ENCODE measurements at places on chromosomes 5 and 9.

DNA sequence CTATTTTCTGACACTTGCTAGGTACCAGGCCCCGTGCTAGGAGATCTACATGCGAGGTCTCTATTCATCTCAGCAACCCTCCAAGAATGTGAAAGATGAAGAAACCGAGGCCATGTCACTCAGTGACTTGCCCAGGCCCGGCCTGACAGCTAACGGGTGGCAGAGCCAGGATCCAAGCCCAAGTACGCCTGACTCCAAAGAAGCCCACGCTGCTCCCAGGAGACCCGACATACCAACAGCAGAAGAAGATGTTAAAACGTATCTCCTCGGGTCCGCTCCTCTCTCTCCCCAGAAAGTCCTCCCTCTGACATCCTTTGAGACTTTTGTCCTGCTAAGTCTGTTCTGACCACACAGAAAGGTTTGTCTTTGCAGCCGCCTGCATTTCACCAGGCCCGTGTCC, 65.2 kb downstream of the CRB2 start:
- DNase-seq, result no peak

DNA sequence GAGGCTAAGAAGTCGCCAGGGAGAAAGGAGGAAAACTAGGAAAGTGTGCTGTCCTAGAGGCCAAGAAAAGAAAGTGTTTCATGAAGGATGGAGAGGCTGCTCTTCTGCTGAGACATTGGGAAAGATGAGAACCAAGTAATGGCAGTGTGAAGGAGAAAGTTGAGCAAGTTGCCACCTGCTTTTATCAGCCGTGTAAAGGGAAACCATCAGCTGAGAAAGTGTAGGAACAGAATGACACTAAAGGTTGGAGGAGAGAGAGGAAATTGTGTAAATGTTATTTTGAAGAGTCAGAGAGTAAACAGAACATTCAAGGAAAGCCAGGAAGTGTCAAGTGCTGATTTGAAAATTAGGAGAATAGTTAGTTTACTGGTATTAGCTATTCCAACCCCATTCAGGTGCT, 125.0 kb downstream of the CEMIP2 start:
- DNase-seq, result no peak

- peak; percentile 20 for DNase-seq
These were observed 141.5 kb downstream of the TSSK1B start for GRCh38 chr5:113293068-113293974.

GRCh38 chr9:109379513-109379912, 58.7 kb upstream of the EPB41L4B start:
- DNase-seq, result no peak

DNA sequence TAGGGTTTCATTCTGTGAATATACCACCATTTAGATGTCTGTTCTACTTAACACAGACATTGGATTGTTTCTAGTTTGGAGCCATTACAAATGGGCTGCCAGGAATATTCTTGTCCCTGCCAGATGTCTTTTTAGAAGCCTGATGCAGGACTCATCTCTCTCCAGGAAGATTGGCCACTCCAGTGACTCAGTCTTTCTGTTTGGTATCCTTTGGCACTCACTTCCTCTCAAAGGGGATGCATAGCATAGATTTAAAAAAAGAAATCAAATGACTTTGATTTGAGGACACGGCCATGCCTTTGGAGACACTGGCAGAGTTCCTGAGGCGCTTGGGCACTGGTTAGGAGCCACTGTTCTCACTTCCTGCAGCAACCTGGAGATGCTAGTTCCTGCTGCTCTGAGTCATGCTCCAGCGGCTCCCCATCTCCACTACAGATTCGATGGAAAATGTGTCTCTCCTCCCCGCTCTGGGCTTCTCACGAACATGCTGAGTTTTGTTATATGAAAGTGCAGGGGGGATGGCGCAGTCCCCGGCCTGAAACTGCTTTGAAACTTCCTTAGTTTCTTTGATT, 3.5 kb upstream of the ZNF366 start:
- DNase-seq, result peak; percentile 49

DNA sequence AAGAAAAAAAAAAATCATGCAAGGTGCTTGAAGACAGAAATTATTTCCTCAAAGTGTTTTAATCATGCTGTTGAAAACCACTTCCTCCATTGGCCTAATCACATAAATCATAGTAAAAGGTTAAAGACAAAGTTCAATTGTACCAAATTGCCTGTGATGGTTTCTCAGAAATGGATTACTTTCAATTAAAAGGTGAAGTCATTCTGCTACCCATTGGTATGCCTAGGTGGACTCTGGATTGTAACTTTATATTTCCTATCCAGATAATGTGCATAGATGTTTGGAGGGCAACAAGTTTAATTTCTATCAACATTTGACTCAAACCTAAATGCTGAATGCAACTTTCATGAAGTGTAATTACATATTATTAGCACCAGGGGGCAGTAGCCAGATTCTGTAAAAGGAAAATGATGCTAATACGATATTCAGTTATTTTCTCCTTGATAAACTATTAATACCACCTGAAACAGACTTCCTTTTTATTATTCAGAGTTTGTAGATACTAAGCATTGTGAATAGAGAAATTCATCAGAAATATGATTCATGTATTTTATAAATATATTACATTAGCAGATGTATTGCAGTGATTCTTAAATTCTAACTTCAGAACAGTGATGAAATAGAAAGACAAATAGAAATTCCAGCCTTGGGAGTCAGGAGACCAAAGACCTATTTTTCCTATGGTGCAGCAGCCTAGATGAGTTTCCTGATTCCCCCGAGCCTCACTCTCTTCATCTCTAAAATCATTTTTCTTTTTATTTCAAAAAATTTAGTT, 148.2 kb downstream of the CAAP1 start:
- no peak for DNase-seq

- no peak for DNase-seq
These were observed 424.9 kb downstream of the HINT1 start for GRCh38 chr5:130740047-130740569.

GRCh38 chr5:94072116-94072515, 330.7 kb upstream of the POU5F2 start:
- no peak for DNase-seq

DNA sequence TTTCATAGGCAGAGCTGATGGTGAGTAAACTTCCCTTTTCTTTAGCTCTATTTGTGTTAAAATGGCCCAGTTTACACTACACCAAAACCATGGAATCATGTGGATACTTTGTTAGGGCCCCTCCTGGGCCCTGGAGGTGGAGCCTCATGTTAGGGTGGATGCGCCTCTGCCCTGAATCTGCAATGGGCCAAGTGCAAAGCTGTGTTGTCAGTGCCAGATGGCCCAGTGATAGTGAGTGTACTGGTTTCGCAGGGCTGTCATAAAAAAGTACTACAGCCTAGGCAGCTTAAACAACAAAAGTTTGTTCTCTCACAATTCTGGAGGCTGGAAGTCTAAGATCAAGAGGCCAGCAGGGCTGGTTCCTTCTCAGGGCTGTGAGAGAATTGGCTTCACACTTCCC, 64.8 kb downstream of the HSPA4 start:
- no peak for DNase-seq

GRCh38 chr9:70519912-70520724, 105.7 kb upstream of the KLF9 start:
- no peak for DNase-seq

DNA sequence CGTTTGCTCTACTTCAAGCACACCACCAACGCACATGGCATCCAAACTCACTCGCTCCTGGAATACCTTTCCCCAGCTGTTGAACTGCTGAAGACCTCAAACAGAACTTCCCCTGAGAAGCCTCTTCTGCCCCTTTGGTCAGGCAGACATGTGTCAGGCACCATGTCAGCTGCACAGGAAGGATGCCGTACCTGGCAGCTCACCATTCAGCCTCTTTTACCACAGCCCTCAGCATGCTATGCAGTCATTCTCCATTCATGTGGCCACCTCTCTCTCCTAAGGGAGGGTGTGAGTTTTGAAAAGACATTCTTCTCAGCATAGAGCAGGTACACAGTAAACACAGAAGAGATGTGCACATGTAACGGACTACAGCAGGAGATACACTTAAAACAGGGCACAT, 14.2 kb downstream of the IL4 start:
- DNase-seq, result no peak

DNA sequence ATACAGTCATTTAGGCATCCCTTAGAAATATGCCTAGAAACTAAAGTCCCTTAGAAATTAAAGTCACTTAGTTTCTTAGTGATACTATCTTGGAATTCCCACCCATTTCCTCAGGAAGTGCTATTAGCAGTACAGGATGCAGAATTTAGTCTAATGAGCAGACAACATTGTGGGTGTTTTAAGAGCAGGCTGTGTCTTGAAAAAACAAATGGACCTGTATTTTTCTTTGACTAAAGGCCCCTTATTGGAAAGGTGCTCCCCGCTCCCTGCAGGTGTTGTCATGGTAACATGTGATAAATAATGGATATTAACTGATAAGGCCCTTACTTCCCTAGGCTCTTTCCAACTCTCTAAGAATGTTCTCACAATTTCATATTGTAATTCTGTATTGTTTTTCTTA, 38.8 kb upstream of the STARD4 start:
- DNase-seq, result no peak

GRCh38 chr9:126500600-126501382, 112.9 kb upstream of the LMX1B start:
- DNase-seq, result peak; percentile 79

DNA sequence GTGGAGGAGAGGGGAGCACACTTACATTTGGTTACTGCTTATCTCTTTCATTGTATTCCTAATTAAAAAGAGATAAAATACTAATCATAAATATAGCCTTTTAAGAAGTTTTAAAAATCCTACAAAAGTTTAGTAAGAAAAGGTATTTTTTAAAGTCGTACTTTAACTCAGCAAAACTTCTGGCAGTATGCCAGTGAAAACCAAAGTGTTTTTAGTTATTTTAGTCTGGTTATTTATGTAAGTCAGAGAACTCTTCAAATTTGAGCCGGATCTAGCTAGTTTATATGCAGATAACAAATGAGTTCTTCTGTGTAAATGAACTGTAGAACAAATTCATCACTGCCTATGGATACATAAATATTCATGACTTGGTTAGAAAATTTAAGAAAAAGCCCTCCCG, 36.5 kb upstream of the ANKDD1B start:
- no peak for DNase-seq

All from uterus (tissue), 4 donors.